RWPE2 (cell line): ENCODE measurements at places on chromosomes 7 and 10.

GRCh38 chr7:132485600-132486273 lies 90.5 kb downstream of the PLXNA4 start:
- DNase-seq = no peak

DNA sequence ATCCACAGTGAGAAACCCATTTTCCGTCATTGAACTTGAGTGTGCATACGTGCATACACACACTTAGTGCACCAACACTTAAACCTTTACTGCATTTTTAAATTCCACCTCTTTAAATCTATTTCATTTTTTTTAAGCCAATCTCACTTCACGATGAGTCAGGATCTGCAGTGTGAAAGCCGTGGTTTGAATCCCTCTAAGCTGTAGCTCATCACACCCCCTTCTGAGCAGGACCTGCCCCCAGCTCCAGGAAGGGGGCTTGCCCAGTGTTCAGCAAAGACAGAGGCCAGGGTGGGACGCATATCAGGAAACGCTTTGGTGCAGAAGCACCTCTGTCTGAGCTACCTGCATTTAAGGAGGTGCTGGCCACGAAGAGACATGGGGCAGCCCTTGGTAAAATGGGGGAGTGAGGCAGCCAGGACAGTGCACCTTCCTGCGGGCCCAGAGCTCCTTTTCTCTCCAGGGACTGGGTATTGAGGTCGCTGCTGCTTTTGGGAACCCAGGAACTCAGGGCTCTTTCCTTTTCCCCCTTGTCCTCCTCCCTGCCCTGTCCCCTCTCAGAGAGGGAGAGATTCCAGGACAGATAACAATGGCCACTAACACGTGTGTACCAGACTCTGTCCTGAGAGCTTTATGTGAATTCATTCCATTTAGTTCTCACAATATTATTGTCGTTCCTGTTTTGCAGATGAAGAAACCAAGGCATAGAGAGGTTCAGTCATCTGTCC lies 21.7 kb downstream of the ZNF316 start:
- no peak for DNase-seq

- DNase-seq = no peak
Observed at GRCh38 chr7:70893971-70894715, 237.8 kb upstream of the GALNT17 start.

DNA sequence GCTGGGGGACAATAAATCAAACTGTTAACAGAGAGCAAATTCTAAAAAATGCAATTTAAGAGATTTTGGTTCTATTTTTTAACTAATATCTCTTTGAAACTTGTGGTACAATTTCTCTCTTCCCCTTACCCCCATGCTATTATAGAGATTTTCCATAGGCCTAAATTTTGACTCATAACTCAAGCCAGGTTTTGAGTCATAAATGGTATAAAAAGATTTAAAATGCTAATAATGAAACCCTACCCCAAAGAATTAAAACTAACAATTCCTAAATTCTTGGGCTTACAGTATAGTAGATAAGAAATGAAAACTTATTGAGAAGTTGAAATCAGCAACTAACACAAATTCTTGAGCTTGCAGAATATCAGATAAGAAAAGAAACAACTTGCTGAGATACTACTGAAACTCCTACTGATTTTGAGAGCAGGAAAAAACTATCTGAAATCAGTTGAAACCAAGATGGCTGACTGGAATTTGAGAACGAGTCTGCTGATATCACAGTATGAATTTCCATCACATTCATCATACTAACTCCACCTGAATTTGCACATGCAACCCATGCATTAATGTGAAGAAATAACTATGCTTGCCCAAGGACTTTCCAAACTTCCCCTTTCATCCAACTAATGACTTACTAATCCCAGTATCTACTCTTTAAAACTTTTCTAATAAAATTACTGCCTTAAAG lies 36.3 kb downstream of the POT1 start:
- DNase-seq = no peak

GRCh38 chr10:48418189-48418788 lies 111.8 kb downstream of the MAPK8 start:
- DNase-seq = no peak

- DNase-seq = peak; percentile 78
Observed at GRCh38 chr10:29804025-29804852, 169.5 kb upstream of the SVIL start.

DNA sequence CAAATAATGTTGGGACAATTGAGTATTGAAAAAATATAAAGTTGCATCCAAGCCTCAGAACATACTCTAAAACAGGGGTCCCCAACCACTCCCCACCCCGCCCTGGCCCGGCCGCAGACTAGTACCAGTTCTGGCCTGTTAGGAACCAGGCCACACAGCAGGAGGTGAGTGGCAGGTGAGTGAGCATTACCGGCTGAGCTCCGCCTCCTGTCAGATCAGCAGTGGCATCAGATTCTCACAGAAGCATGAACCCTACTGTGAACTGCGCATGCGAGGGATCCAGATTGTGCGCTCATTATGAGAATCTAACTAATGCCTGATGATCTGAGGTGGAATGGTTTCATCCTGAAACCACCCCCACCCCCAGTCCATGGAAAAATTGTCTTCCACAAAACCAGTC lies 19.4 kb downstream of the HIPK2 start:
- no peak for DNase-seq

DNA sequence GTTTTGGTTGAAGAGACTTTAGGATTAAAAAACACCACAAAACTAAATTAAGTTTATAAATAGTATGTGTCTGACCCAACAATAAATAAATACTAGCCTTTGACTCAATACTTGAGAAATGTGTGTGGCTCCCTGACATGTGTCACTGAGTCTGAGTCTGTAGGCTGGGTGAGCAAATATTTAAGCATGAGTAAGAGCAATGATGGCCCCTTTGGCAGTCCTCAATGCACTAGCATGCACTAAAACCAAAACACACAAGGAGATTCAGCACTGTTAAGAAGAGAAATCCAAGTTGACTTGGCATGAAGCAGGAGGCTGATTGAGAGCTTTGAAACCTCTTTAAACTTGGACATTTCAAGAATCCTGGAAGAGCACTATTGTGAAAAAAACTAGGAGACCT lies 37.1 kb downstream of the CCDC71L start:
- DNase-seq = no peak

- no peak for DNase-seq
Observed at GRCh38 chr7:44769776-44770294, 21.2 kb downstream of the ZMIZ2 start.

- no peak for DNase-seq
Observed at GRCh38 chr10:105986912-105987635, 1177.4 kb downstream of the SORCS1 start.

DNA sequence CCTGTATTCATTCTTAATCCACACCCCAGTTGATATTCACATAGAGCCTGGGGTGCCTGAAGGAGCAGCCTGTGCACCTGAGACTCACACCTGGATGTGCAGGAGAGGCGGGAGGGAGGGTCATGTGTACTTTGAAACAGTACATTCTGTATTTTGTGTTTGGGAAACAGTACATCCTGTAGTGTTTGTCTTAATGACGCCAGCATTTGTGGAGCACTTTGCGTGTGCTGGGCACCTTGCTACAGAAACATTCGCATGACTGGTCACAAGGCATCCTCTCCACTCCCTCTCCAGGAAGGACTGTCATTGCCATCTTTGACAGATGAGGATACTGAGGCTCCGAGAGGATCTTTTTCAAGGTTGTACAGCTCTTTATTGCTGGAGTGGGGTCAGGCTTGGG lies 132.1 kb downstream of the TACC2 start:
- DNase-seq = no peak

GRCh38 chr7:128003787-128004186 lies 27.4 kb downstream of the LRRC4 start:
- DNase-seq = no peak

DNA sequence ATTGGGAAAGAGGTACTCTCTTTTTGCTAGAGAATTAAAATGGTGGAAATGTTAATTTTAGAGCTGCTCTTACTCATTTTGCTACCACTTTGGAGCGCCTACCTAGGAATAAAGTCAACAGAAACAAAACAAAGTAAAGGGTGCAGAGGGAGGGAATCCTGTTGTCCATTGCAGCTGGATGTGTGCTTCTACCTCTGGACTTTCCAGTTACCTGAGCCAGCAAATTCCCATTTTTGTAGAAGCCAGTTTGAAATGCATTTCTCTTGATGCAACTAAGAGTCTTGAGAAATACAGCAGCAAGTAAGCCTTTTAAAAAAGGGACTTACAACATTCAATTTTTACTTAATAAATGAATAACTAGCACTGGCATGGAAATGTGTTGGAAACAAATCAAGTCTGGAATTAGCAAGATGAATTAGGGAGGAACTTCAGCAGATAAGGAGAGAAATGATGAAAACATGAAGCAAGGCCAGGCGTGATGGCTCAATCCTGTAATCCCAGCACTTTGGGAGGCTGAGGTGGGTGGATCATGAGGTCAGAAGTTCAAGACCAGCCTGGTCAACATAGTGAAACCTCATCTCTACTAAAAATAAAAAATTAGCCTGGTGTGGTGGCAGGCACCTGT lies 113.5 kb upstream of the CTTNBP2 start:
- DNase-seq = no peak

DNA sequence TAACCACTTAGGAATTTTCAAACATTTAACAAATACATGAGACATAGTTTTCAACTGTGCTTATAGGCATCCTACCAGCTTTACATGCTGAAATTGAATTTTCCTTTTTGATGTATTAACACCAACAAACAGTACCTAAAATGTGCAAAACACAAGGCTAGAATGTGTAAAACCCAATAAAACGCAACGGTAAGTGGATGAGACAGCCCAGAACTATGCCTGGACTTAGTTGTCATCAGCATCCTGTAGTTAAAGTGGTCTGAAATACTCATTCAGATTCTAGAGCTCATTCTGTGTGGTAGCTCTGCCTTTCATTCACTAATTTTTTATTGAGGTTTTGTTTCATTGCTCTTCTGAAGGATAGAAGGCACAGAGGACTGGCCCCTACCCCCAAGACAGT lies 137.1 kb downstream of the BMPER start:
- DNase-seq = no peak

DNA sequence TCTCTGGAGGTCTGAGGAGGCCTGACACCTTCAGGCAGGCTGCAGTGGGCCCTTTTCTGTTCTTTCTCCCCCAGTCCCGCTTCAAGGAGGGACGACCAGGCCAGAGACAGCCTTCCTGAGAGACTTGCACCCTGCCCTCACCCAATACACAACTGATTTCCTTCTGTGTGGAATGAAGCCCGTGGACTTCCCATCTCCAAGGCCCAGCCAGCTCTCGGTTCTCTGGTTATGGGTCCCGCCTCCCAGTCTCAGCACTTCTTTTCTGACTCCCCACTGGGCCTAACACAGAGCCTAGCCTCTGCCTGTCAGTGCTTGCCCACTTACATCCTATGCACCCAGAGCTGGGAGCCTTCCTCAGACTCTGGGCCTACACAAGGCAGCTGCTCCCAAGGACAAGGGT lies 24.1 kb upstream of the ADCYAP1R1 start:
- no peak for DNase-seq

GRCh38 chr10:117892681-117893220 lies 154.0 kb downstream of the RAB11FIP2 start:
- no peak for DNase-seq

- no peak for DNase-seq
Observed at GRCh38 chr10:33052263-33052875, 94.3 kb upstream of the ITGB1 start.

- peak; percentile 55 for DNase-seq
Observed at GRCh38 chr7:128842674-128843641, 12.8 kb downstream of the FLNC start.

DNA sequence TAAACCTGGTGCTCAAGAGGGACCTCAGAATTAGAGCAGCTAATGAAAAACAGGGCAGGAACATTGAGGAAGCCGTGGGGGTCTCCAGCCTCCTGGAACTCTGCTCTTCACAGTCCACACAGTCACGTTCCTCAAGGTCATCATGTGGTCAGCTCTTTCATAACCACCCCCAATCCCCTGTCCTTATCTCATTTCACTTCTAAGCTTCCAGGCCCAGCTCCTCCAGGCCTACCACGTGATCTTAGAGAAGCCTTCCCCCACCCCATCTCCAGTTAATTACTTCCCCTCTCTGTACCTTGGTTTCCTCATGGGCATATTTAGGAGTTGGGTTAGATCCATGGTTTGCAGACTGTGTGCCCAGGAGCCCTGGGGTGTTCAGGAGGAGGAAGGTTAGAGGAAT lies 106.4 kb upstream of the TCF7L2 start:
- DNase-seq = no peak

DNA sequence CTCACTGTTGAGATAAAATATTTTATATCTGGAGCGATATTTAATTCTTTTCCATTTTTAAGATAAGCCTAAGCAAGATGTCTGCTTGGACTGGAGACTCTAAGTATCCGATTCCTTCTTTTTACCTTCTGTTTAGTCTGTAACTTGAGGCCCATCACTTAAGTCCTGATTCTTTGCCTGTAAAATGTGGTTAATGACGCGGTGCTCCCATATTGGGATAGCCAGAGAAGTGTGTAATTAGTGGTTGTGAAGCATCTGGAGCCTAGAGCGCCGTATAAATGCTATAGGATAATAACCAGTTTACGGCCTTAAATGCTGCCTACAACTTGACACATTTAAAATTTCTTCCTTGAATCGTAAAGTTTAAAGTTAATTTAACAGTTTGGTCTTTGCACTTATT lies 132.9 kb downstream of the CHN2 start:
- DNase-seq = no peak

DNA sequence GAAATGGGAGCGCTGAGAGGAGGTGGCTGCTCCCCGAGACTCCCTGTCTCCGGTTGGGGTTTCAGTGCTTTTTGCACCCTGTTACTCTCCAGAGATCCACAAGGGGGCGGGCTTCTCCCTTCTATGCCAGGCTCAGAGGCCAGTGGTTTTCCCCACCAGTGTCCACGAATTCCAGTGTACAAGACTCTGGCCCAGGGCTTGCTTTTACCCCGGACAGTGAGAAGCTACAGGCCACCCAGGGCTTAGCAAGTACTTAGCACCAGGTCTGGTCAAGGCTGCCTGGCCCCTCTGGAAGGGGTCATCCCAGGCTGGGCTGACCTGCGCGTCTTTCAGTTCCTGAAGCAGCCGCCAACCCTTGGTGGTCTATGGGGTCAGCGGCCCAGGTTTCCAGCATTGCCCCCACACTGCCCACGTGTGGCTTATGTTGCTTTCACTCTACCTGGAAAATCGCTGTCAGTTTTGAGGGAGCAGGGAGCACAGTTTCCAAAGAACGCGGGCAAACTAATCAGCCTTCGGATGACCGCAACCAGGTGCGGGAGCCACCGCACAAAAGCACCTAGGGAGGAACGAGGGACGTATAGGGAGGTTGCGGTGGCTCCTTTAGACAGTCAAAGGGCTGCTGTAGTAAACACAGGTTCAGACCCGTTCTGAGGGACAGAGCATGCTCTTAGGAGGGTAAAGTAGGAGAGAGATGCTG lies 6.8 kb downstream of the CYP26A1 start:
- no peak for DNase-seq

DNA sequence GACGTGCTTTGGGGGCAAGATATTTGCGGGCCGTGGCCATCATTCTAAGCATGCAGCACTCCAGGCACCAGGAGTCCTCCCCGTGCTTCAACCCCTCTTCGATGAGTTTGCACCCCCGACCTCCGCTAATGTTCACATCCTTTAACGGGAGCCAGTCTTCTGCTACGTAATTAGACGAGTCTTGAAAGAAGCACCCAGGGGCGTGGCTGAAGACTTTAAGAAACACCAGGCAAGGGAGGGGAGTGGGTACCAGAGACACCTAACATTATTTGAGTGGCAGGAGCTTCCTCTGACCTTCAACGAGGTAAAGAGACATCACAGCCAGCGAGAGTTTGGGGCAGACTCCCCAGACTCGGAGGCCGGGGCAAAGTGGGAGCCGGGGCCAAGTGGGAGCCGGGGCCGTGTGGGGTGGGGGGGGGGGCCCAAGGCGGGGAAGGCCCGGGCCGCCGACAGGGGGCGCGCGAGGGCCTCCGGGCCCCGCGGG lies 31.1 kb upstream of the TOMM7 start:
- DNase-seq = no peak

GRCh38 chr10:26839966-26840627 lies 20.7 kb downstream of the ABI1 start:
- DNase-seq = no peak

- no peak for DNase-seq
Observed at GRCh38 chr7:138008588-138009349, 6.9 kb upstream of the CREB3L2 start.
